Activated naive CD8-positive, alpha-beta T cell treated with anti-CD3 and anti-CD28 coated beads, Interleukin-2, amount 10 ng/mL, durations not matched to agents 7 days and 5 days (primary cell): ENCODE measurements at places on chromosomes 5 and 9. TPM values are rescaled to one million over a fixed set of nuclear protein-coding genes. Genes with fewer than 3 reads are reported as not detected.

GRCh38 chr5:152271420-152271819, 133.7 kb downstream of the NMUR2 start:
- H3K4me1 ChIP-seq, result no peaks in the 10 kb centered on the region
- no peak for DNase-seq
- H3K27me3 ChIP-seq, result no peaks in the 10 kb centered on the region
- H3K36me3 ChIP-seq, result no peaks in the 10 kb centered on the region
- no peak overlapping the region for H3K27ac ChIP-seq

PLAC8L1 gene
- total RNA-seq, result not detected

CDH9 gene
- total RNA-seq, result not detected

- H3K4me3 ChIP-seq, result no peak overlapping the region
- H3K4me1 ChIP-seq, result peaks cover 15% of the 10 kb centered on the region
- DNase-seq, result no peak
These were observed 41.7 kb downstream of the B4GALT1 start for GRCh38 chr9:33125461-33125860.

GABRP gene
- total RNA-seq, result not detected

GRCh38 chr5:142208777-142209312, 100.3 kb downstream of the NDFIP1 start:
- no peaks in the 10 kb centered on the region for H3K4me1 ChIP-seq
- H3K4me3 ChIP-seq, result no peak overlapping the region
- H3K27ac ChIP-seq, result no peak overlapping the region
- DNase-seq, result no peak

DNA sequence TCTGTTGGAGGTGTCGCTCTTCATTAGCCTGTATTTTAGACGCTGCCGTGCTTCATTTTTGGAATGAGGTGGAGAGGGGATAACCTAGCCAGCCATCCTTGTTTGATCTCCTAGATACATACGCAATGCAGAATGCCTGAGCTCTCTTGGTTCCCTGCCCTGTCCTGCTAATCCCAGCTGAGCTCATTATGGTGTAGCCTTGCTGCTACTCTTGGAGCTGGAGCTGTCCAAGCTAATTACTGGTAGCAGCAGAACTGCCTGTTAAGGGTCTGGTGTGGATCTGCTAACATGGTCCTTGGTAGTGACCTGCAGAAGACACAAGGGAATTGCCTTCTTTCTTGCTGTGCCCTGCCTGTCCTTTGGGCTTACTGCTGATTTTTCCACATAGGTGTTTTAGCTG, 207.9 kb downstream of the CNTLN start:
- H3K4me3 ChIP-seq, result no peak overlapping the region
- H3K4me1 ChIP-seq, result no peaks in the 10 kb centered on the region
- no peaks in the 10 kb centered on the region for H3K27me3 ChIP-seq
- H3K36me3 ChIP-seq, result no peaks in the 10 kb centered on the region
- no peak overlapping the region for H3K27ac ChIP-seq
- no peak for DNase-seq

DNA sequence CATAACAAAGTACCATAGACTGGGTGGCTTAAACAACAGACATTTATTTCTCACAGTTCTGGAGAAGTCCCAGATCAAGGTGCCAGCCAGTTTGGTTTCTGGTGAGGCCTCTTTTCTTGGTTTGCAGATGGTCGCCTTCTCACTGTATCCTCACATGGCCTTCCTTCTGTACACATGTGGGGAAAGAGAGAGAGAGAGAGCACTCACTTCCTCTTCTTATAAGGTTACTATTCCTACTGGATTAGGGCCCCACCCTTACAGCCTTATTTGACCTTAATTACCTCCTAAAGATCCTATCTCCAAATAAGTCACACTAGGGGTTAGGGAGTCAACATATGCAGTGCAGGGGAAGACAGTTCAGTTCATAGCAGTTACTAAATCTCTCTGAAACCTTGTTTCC, 205.6 kb upstream of the GDNF start:
- H3K4me1 ChIP-seq, result no peaks in the 10 kb centered on the region
- H3K27me3 ChIP-seq, result peaks cover 3% of the 10 kb centered on the region
- DNase-seq, result no peak
- no peak overlapping the region for H3K4me3 ChIP-seq
- H3K27ac ChIP-seq, result no peak overlapping the region

GRCh38 chr9:91902475-91903125, 47.4 kb downstream of the ROR2 start:
- H3K4me3 ChIP-seq, result no peak overlapping the region
- no peak overlapping the region for H3K27ac ChIP-seq
- peaks cover 23% of the 10 kb centered on the region for H3K27me3 ChIP-seq

PHYHD1 gene
- 1.4 TPM for total RNA-seq
